GM23248 (cell line): ENCODE measurements at places on chromosomes 5 and 9. TPM values are rescaled to one million over a fixed set of nuclear protein-coding genes. Genes with fewer than 3 reads are reported as not detected.

DNA sequence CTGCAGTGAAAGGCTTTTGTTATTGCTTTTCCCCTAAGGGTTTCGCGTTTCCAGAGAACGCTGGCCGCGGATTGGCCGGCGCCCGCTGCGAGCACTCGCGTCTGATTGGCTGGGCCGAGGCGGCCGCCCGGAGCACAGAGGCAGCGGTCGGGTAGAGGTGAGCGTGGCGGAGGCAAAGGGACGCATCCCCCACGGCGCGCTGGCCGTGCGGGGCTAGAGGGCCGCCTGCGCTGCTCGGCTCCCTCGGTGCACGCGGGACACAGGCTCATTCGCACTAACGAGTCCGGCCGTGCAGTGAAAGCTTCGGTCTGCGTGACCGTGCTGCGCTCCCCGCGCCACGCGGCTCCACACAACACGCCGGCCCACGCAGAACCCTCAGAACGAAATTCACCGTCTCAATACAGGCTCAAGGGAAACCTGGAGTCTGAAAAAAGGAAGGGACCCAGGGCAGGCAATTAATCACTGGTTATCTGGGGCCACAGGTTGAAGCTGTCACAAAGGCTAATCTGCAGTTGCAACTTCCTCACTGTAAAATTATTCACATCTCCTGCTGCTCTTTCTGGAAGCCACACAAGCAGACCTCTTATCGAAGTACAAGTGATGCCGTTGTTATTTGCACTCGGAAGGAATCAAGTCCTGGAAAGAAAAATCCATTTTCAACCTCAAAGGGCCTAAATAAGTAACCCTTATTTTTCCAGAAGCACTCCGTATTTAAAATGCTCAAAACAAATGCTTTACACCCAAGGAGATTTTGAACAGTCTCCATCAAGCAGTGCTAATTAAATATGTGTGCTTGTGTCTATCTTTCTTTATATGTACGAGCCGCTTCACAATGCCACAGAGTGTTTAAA lies 94.6 kb downstream of the ZNF608 start:
- DNase-seq, result peak; percentile 90
- H3K27ac ChIP-seq, result peak overlapping the region; percentile 45
- H3K4me1 ChIP-seq, result peaks cover 49% of the 10 kb centered on the region

- H3K4me3 ChIP-seq, result no peak overlapping the region
- peaks cover 41% of the 10 kb centered on the region for H3K27me3 ChIP-seq
- no peaks in the 10 kb centered on the region for H3K4me1 ChIP-seq
- H3K27ac ChIP-seq, result no peak overlapping the region
- peak; percentile 68 for DNase-seq
- no peaks in the 10 kb centered on the region for H3K36me3 ChIP-seq
Measured at GRCh38 chr5:1670351-1670750, 129.3 kb downstream of the MRPL36 start.

Gene PCDHGB5
- 13.2 and 14.9 TPM in 2 replicates for total RNA-seq

Gene SGCD
- total RNA-seq, result 67.0 and 69.7 TPM in 2 replicates

- H3K36me3 ChIP-seq, result no peaks in the 10 kb centered on the region
- H3K4me3 ChIP-seq, result no peak overlapping the region
- H3K27ac ChIP-seq, result no peak overlapping the region
- H3K27me3 ChIP-seq, result no peaks in the 10 kb centered on the region
- peaks cover 38% of the 10 kb centered on the region for H3K4me1 ChIP-seq
Measured at GRCh38 chr9:88949425-88949824, 41.8 kb upstream of the S1PR3 start.

Gene UBE2R2
- total RNA-seq, result 15.9 and 18.9 TPM in 2 replicates
